ENCODE measurements at places on chromosomes 5 and 9.
A peak's percentile ranks its signal among the peaks of the same experiment; 100 is the strongest.

DNA sequence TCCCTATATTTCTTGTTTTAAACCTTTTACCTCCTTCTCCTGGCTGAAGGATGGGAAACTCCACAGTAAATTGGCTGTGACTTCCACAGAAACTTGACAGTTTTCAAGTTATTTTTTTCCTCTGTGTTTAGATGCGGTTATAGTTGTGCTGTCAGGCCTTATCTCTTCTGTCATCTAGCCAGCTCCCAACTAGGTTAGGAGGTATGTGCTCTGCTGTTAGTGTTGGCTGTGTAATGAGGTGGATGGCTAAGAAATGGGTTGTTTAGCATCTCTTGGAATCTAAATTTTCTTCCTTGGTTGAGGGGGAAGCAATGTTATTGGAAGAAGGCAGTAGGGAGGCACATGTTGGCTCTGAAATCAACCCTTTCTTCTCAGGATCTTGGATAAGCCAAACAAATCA lies 149.9 kb upstream of the RUSC2 start:
- peak; percentile 89 for DNase-seq

- DNase-seq: no peak
These were observed 364.3 kb downstream of the KCNN2 start for GRCh38 chr5:114726131-114726530.

DNA sequence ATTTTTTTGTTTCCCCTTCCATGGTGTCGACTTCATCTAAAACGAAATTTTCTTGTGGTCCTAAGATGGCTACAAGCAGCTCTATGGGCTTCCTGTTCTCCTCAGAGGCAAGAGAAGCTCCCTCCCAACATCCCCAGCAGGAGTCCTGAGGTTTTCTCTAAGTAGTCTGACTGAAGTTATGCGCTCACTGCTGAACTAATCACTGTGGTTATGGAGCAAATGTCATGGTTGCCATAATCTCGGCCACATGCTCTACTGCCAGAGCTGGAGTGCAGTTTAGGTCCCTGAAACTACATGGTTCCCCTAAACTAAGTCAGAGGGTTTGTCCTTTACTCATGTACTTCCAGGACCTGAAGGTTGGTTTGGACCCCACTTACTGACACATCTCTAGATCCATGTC lies 68.0 kb upstream of the MAMDC2 start:
- DNase-seq: no peak

DNA sequence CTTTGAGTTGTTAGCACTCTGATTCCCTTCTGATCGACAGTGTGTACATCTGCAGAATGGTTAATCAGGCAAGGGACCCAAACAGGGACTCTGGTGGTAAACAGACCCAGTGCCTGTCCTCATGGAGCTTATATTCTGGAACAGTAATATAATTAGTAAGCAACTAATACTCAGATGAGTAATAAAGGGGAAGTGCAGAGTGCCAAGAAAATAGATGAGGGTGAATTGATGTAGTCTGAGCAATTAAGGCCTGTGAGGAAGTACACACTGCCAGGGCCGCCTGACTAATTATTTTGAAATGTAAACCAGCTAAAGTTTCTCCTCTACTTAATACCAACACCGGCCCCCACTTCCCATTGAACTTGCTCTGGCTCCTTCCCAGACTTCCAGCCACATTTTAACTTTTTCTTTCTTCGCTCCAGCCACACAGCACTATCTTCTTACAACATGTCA lies 4.2 kb downstream of the DHX29 start:
- DNase-seq: peak; percentile 74

DNA sequence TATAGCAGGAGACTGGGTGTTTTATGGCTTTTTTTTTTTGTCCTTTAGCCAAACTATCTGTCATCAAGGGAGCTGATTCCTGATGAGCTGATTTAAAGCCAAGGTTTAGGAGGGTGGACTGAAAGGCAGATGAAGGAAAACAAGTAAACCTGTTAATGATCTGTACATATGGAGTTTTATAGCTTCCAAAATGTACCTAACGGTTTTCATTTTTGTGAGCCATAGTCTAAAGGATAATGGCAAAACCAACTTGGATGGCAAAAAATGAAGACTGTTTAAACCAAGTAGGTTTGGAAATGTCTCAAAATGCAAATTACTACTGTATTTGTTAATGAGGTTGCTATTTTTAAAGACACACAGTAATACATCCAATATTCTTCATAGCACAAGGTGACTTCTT lies 281.5 kb downstream of the YTHDC2 start:
- DNase-seq: no peak

GRCh38 chr5:73844165-73844564 lies 218.2 kb downstream of the ARHGEF28 start:
- DNase-seq: no peak

DNA sequence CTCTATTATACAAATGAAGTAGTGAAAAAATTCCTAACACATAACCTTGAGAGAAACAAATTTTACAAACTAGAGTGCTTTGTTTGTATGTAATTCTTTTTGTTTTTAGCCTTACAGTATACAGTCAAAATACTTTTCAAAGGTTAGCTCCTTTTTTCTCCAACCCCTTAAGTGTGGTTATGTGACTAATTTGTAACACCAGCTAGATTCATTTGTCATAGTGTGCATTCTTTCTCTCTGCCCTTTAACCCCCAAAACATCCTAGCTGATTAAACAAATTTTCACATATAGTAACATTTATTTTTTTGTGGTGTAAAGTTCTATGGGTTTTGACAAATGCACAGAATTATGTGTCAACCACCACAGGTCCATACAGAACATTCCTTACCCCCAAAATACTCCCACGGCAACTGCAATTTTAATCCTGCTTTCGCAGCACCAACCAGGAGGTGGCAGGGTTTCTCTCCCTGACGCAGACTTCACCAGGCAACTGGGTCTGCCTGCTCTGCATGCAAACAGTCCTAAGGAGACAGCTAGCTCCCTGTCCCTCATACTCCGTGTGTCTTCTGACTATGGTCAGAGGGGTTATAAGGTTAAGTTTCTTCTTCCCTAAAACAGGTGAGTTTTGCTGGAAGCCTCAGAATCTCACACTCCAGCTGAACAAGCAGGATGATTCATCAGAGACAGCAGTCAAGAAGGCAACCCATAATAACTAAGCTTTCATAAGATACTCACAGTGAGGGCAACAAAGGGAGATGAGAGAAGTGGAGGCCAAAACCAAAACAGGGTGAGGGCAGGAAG lies 44.5 kb upstream of the NR5A1 start:
- DNase-seq: peak; percentile 56

DNA sequence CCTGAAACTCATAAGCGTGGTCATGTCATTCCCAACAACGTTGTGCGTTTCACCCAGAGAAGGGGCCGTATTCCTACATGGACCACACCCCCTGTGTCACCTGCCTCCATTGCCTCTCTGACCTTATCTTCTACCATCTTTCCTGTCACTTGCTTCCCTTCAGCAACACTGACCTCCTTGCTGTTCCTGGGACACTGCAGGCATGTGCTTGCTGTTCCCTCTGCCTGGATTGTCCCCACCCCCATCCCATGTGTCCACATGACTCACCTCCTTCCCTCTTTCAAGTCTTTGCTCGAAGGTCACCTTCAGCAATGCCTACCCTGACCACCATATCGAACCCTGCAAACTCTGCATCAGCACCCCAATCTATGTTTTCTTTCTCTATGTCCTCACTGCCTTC lies 133.2 kb upstream of the ZNF618 start:
- DNase-seq: no peak

DNA sequence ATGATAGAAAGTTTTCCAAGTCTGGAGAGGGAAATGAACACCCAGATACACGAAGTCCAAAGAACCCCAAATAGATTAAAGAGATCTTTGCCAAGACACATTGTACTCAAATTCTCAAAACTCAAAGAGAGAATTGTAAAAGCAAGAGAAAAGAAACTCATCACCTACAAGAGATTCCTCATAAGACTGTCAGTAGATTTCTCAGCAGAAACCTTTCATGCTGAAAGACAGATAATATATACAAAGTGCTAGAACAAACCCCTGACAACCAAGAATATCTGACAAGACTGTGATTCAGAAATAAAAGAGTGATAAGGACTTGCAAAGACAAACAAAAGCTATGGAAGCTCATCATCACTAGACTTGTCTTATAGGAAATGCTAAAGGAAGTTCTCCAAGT lies 326.7 kb upstream of the ZNF608 start:
- DNase-seq: no peak

- peak; percentile 82 for DNase-seq
These were observed 83.5 kb downstream of the PDE4D start for GRCh38 chr5:59810041-59810440.

GRCh38 chr9:109249615-109250014 lies 71.2 kb downstream of the EPB41L4B start:
- DNase-seq: no peak

GRCh38 chr5:4730279-4730678 lies 409.9 kb upstream of the ADAMTS16 start:
- no peak for DNase-seq

GRCh38 chr5:179762781-179763176 lies 30.2 kb downstream of the MAML1 start:
- peak; percentile 75 for DNase-seq

- peak; percentile 30 for DNase-seq
These were observed 242.0 kb upstream of the TRPM3 start for GRCh38 chr9:71363286-71363961.

Measured in fibroblast of the aortic adventitia (primary cell).